Calu3 (cell line): ENCODE measurements at places on chromosomes 2 and 18. TPM values are rescaled to one million over a fixed set of nuclear protein-coding genes. Genes with fewer than 3 reads are reported as not detected.

DNA sequence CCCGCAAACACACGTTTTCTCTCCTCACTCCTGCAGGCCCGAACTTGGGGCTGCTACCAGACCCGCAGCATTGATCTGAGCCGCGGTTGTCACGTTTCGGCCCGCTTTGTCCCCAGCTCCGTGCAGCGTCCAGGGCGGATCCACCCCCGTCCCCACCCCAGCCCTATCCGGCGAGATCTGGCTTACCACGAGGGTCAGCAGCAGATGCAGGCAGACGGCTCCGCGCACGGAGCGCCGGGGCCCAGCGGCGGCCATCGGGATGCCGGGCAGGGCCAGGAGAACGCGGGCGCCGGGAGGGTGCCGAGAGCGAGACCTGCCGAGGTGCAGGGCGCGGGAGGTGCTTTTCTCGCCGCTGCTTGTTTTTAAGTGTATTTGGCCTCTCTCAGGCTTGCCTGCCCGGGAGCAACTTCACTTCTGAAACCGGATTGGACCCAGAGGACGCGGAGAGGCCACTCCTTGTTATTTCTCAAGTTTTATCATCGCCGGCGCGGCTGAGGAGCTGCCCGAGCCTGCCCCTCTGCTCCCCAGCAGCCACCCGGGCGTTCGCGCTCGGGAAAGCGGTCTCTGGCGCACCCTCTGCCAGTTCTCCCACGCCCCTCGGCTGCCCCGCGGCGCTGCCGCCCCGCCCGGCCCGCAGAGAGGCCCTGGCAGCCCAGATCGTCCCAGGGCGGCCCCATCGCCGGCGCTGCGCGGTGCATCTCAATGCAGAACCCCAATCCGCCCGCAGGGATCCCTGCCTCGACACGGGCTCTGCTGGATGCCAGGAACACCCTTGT is at the start of gene DSC3:
DSC3 (minus strand) TSS at position 337 of the 776 bp plus-strand sequence; CDS start at position 255, 82 bp downstream.
- H3K36me3 ChIP-seq = peaks cover 26% of the 10 kb centered on the region
- H3K4me3 ChIP-seq = peak within 1 kb of the TSS; percentile 75
- H3K4me1 ChIP-seq = peaks cover 34% of the 10 kb centered on the region
- DNase-seq = peak; percentile 63

DNA sequence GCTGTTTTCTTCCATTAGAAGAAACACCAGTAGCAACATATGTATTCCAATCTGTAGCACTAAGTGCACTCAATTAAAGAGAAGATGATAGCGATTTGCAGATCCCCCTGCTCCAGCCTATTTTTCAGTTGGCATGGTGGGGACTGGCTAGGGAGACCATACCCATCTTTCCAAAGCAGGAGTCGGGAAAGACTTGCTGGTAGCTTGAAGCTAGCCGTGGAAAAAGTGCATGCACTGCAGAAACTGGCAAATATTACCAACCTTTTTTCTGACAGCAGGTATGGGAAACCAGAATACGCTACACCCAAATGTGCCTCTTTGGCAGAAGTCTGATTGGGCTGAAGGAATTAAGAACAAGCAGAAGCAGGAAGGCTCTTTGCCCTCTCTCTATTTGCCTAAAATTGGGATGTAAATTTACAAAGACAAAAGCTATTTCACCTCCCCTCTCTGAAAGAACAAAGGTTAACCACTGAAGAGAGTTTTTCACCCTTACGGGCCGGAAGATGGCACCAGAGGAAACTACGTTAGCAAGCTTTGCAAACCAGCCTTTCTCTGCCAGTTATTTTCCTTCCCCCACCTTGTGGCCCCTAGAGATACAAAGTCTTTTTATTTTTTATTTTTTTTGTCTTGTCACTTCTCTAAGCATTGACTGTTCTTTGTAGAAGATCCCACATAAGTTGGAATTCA is 273.1 kb downstream of the DLGAP1 start:
- no peaks in the 10 kb centered on the region for H3K36me3 ChIP-seq
- H3K27me3 ChIP-seq = no peaks in the 10 kb centered on the region
- H3K27ac ChIP-seq = no peak overlapping the region
- no peak overlapping the region for H3K4me3 ChIP-seq
- no peak for DNase-seq
- H3K4me1 ChIP-seq = no peaks in the 10 kb centered on the region

DNA sequence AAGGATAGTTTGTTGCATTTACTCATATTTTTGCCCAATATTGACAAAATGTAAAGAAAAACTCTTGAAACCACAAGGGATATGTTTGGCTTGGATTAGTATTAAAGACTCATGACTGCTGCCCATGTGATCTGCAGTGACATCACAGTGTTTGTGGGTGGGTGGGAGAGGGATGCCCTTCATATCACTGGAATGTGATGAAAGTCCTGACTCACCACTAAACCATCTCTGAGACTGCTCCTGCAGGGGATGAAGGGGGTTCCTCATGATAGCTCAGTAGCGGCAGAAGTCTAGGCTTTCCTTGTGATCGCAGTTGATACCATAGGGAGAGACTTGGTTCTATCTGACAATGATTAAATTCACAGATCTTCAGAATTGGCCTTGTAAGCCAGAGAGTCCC is 451.2 kb downstream of the CNTNAP5 start:
- no peaks in the 10 kb centered on the region for H3K4me1 ChIP-seq
- H3K36me3 ChIP-seq = no peaks in the 10 kb centered on the region
- H3K27me3 ChIP-seq = no peaks in the 10 kb centered on the region
- H3K4me3 ChIP-seq = no peak overlapping the region

GRCh38 chr18:68984342-68984741 is 186.5 kb downstream of the CCDC102B start:
- no peak overlapping the region for H3K4me3 ChIP-seq
- no peak for DNase-seq
- no peaks in the 10 kb centered on the region for H3K4me1 ChIP-seq
- no peaks in the 10 kb centered on the region for H3K36me3 ChIP-seq
- no peaks in the 10 kb centered on the region for H3K27me3 ChIP-seq

DNA sequence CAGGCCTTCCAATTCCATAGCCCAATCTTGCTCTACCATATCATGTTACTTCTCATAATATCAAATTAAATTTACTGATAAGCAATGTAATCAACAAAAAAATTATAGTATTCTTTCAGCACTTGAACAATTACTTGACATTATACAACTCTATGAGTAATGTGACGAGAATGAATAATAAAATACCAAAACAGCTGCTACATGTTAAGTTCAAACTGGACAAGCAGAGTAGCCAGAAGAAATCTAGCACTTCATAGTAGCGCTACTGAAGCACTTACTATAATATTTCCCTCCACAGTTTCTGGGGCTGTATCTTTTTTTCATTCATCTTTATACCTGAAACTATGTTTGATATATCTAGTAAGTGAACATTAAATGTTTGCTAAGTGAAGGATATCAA is 14.9 kb downstream of the PPP3R1 start:
- no peaks in the 10 kb centered on the region for H3K36me3 ChIP-seq
- H3K4me3 ChIP-seq = no peak overlapping the region
- H3K27ac ChIP-seq = no peak overlapping the region
- DNase-seq = no peak
- peaks cover 37% of the 10 kb centered on the region for H3K4me1 ChIP-seq

ALPI gene
- total RNA-seq = not detected in 2 replicates

DNA sequence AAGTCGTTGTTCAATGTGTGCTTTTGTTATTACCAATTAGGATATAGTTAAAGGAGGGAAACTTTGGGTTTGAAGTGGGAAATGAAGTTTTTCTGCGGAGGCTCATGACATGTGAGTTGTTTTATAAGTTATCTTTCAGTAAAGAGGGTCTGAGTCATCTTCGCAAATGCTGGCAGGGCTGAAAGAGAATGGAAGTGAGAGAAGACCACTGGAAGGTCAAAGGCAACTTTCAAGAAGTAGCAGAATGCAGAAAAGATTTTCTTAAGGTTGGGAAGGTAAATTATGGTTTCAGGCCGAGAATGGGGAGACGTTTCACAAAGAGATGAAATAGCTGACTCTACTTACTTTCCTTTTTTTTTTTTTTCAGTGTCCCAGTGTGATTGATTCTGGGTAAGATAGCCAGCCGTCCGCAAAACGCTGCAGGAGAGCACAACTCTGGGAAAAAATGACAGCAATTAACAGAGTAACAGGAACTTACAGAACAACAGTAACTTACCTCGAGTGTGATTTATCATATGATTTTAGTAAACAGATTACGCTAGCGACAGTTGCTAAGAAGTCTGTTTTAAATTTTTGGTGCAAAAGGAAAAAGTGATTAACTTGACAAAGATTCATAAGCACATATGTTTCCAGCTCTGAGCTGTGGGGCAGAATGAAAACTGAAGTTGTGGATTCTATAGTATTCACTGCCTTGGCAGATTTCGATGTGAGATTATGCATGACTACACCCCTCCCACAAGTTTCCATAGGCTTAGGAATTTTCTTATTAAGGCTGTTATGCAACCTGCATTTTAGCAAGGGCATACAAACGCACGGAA is 46.8 kb upstream of the ACTR3 start:
- H3K4me3 ChIP-seq = no peak overlapping the region
- H3K36me3 ChIP-seq = no peaks in the 10 kb centered on the region
- no peaks in the 10 kb centered on the region for H3K4me1 ChIP-seq

- no peak overlapping the region for H3K27ac ChIP-seq
- H3K4me1 ChIP-seq = no peaks in the 10 kb centered on the region
- no peak overlapping the region for H3K4me3 ChIP-seq
- H3K27me3 ChIP-seq = no peaks in the 10 kb centered on the region
Observed at GRCh38 chr18:33870059-33870458, 292.0 kb downstream of the ASXL3 start.

SPAG16 gene
- 29.2 and 30.2 TPM in 2 replicates for total RNA-seq

LRRC30 gene
- not detected in 2 replicates for total RNA-seq
